Midbrain (tissue), 1 donor: ENCODE measurements at places on chromosomes 2 and 18.

DNA sequence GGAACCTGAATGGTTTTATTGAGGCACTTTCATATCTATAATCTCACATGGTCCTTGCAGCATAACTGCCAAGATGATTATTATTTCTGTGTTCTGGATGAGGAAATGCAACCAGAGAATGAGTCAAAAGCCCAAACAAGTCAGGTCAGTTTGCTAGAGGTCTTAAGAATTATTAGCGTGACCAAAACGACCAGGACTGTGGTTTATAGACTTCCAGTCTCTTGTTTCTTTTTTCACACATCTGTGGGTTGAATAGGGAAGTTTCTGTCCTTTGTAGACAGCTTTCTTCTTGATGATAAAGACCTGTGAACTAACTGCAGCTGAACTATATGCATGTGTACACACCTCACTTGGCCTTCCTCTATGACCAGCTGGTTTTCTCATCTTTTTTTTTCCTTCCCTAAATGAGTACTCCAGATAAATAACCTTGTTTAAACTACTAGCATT, 13.9 kb downstream of the ADAM23 start:
- no peak for DNase-seq

GRCh38 chr2:75465317-75465984, 95.3 kb downstream of the EVA1A start:
- no peak for DNase-seq

GRCh38 chr2:140136366-140136765, 1356.2 kb upstream of the NXPH2 start:
- DNase-seq, result no peak

DNA sequence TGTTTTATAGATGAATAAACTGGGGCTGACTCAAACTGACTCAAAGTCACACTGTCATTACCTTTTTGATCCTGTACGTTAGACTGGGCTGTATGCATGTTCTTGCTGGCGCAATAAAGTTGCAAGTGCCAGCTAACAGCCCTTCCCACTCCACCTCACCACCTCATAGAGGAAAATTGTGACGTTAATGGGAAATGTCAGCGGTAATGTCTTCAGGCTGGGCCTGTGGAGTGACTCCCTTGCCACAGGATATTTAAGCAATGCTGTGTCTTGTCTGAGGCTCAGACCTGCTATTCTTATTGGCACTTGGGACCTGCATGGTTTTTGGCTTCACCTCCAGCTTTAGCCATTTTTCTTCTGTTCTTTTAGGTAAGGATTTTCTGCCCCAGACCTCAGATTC, 25.2 kb upstream of the CASP10 start:
- no peak for DNase-seq

GRCh38 chr2:100520224-100520623, 42.6 kb upstream of the PDCL3 start:
- DNase-seq, result no peak

GRCh38 chr2:118431997-118432396, 343.7 kb downstream of the INSIG2 start:
- DNase-seq, result no peak

GRCh38 chr2:64601034-64601754, 52.5 kb downstream of the SERTAD2 start:
- no peak for DNase-seq

DNA sequence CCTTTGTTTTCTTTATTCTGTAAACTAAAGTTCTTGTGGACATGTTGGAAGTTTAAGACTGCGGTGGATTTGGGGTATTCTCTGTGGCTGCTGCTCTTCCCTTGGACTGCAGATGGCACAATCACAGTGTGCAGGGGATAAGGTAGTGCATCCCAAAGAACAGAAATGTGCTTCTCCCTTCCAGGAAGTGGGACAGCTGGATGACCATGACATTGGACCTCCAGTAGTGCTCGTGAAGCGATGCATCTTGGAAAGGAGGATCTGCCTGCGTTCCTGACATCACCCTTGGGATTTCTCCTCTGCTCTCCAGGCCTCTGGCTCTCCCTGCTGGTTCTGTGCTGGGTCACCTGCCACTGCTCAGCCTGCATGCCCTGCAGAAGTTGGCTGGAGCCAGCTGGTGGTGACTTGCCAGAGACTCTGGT, 109.9 kb downstream of the SLC4A3 start:
- DNase-seq, result no peak

DNA sequence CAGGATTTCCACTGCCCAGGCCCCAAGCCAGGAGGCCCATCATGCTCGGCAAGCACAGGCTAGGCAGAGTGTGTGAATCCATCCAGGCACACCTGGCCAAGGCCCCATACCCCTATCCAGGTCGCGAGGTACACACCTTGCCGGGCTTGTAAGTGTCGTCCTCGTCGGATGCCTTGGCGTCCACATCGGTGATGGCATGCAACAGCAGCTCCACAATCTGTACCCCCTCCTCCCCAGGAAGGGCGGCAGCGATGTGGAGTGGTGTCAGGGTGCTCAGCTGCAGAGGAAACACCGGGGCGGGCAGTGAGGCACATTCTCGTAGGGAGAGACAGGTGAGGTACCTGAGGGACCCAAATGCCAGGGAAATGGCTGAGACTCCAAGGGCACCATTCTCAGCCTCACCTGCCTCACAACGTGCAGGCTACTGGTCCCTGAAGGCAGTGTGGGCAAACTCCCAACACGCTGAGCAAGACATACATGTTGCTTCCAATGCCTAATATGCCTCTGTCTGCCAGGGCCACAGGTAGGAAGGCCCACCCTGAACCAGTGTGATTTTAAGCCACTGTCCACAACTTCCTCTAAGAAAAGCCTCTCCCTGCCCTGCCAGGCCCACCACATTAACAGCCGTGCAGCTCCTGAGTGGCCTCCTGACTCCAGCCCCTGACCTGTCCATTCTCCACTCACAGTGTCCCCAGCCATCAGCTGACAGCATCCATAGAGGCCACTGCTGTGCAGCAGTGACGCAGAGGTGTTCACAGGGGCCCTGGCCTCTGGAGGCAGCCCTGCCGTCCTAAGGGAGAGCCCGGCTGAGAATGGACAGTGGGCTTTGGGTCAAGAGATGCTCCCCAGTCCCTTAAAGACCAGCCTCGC, 44.9 kb downstream of the ANKMY1 start:
- DNase-seq, result no peak

DNA sequence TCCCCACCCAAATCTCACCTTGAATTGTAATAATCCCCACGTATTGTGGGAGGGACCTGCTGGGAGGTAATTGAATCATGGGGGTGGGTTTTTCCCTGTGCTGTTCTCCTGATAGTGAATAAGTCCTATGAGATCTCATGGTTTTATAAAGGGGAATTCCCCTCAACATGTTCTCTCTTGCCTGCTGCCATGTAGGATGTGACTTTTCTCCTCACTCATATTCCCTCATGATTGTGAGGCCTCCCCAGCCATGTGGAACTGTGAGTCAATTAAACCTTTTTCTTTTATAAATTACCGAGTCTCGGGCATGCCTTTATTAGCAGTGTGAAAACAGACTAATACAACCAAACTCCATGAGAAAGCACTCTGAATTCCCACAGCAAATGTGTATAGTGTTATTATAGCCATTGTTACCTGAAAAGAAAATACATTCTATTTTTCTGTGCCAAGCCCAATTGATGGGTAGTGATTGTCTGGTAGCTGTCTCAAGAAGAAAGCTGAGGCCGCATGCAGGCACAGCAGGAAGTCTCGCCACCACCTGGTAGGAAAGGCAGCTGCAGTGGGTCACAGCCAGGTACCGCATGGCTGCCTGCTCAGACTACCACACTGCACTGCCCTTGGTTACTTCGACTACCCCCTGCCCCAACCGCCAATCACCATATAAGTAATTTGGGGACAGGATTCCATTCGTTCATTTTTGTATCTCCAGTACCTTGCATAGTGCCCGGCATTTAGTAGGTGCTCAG, 10.3 kb upstream of the ZBTB7C start:
- DNase-seq, result no peak

DNA sequence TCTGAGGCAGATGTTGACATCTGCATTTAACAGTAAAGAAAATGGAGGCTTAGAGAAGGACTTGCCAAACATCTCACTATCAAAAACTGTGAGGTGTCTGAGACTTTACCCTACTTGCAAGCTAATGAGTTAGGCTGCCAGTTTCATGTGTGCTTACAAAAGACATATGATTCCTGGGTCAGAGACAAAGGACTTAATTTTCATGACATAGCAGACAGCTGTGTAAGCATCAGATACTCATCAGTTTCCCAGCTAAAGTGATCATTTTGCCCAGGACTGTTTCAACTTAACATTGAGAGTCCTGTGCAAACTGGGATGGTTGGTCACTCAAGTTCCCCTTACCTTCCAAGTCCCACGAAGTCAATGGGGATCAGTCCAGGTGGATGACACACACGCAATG, 18.9 kb upstream of the DAPL1 start:
- DNase-seq, result no peak

DNA sequence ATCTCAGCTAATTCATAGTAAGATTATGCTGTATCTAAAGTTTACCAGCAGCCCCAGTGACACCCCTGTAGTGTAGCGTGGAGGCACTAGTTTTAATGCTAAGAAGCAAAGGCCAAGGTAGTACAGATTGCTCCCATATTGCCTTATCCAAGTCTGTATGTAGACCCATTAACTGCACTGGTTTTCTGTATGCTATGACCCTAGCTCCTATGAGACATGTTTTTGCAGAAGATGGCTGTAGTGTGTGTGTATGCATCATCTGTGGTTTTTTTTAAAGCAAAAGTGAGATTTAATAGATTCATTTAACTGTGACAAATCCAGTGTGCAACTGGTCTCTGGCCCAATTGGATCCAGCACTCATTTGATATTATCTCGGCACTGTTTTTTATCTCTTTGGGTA, 86.5 kb downstream of the HAUS1 start:
- DNase-seq, result no peak

GRCh38 chr18:28684746-28685355, 507.9 kb upstream of the CDH2 start:
- no peak for DNase-seq

GRCh38 chr2:128090575-128090944, 440 bp upstream of the UGGT1 start:
- DNase-seq, result no peak

- peak; percentile 78 for DNase-seq
Observed at GRCh38 chr18:48475635-48476549, 62.9 kb upstream of the CTIF start.

DNA sequence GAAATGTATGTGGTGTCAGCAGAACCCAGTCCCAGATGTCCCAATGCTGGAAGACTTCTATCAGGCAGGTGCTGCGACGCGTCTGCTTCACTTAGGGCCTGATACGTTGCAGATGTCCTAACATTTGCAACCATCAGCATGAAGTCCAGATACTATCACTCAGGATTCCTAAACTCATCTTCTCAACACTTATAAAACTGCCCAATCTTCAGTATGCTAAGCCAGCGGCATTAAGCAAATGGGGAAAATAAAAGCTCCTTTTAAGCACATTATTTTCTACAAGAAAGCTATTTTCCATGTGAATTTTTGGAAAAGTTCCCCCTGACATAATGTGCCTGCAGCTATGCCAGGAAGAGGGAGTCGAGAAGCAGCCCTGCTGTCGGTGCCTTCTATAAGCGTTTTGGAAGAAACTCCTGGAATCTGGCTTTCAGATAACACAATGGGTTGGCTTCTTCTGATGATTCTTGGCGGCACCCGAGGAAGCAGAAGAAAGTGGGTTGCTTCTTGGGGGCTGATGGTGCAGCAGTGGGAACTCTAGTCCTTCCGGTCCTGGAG, 60.7 kb upstream of the ITGA6 start:
- DNase-seq, result no peak

DNA sequence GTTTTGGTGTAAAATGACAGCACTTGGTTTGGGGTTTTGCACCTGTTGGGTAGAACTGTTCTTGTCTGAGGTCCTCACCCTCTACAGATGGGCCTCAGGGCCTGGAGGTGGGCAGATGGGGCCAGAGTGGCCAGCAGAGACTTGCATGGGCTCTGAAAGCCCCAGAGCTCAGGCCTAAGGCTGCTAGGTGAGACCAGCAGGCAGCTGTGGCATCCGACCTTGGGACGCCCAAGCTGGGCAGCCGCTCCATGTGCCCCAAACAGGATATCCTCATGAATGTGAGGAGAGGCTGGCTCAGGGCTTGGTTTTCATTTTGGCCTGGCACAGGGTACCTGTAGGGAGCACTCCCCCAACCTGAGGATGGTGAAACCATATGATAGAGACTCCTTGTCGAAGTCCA, 38.3 kb downstream of the GBX2 start:
- no peak for DNase-seq

- no peak for DNase-seq
Observed at GRCh38 chr2:20539133-20539719, 92.4 kb downstream of the RHOB start.

GRCh38 chr2:200455958-200456421, 53.9 kb downstream of the KCTD18 start:
- no peak for DNase-seq

GRCh38 chr2:128520791-128521190, 202.1 kb upstream of the HS6ST1 start:
- no peak for DNase-seq

DNA sequence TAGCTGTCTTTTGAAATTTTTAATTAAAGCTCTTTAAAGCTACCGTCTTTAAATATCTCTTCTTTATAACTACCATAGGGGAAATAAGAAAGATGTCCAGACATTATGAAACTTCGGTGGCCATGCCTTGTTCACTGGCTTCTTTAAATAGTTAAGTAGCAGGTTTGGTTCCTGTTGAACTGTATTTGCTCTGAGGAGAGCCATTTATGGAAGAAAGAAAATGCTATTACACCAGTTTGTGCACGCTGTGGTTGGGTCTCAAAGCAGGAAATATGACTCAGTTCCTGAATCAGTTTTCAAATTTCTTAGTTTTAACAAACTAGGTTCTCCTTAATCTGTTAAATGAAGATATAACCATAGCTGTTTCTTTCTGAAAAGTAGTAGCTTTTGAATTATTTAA, 12.2 kb downstream of the ARPC2 start:
- DNase-seq, result no peak
